ENCODE measurements at places on chromosomes 16 and 17. TPM values are rescaled to one million over a fixed set of nuclear protein-coding genes. Genes with fewer than 3 reads are reported as not detected.

Gene CDRT15
- not detected for total RNA-seq

Gene HBA1
- not detected for total RNA-seq

Gene CX3CL1
- total RNA-seq = 0.33 TPM

Gene SLC6A4
- total RNA-seq = not detected

Gene MYH1
- not detected for total RNA-seq

Gene CNGB1
- total RNA-seq = not detected

Gene ZNF19
- total RNA-seq = 3.0 TPM

Gene SP6
- 0.17 TPM for total RNA-seq

Data from smooth muscle cell of trachea (primary cell).